ENCODE measurements at places on chromosomes 5 and 9.

DNA sequence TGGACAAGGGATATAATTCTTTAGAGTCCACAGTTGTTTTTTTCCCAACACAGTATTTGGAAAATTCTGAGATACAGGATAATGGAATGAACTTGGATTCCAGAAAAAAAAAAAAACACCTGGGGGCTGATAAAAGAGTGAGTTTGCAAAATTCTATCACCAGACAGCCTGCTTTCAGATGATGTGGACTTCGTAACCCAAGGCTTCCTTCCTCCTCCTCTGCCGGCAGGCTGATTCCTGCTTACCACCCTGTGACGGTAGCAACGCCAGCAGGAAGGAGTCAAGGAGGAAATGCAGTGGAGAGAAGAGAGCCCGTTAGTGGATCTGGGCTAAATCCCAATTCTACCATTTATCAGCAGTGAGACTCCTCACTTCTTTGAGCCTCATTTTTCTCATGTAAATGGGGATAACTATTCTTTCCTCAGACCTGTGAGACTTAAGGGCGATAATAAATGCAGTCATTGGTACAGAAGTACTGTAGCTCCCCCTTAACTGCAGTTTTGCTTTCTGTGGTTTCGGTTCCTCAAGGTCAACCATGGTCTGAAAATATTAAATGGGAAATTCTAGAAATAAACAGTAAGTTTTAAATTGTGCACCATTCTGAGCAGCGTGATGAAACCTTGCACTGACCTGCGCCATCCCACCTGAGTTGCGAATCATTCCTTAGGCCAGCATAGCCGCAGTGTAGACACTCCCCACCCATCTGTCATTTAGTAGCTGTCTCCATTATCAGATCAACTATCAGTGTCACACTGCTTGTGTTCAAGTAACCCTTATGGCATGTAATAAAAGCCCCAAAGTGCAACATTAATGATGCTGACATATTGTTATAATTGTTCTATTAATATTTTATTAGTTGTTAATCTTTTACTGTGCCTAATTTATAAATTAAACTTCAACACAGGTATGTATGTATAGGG lies 71.4 kb downstream of the DCP2 start:
- DNase-seq, result no peak

- DNase-seq, result no peak
These were observed 47.1 kb upstream of the PWWP2A start for GRCh38 chr5:160166069-160166972.

GRCh38 chr9:123996731-123997421 lies 14.7 kb upstream of the LHX2 start:
- no peak for DNase-seq

GRCh38 chr9:109064963-109065702 lies 51.8 kb upstream of the CTNNAL1 start:
- peak; percentile 13 for DNase-seq

- no peak for DNase-seq
These were observed 77.5 kb upstream of the PCA3 start for GRCh38 chr9:76686756-76687155.

- DNase-seq, result no peak
These were observed 284.9 kb upstream of the WWC1 start for GRCh38 chr5:168006456-168007130.

GRCh38 chr5:139482050-139482889 lies at the start of gene STING1:
Gene STING1 (minus strand): TSS chr5:139482758. CDS start chr5:139481704, 1,054 bp downstream.
- DNase-seq, result peak; percentile 84

DNA sequence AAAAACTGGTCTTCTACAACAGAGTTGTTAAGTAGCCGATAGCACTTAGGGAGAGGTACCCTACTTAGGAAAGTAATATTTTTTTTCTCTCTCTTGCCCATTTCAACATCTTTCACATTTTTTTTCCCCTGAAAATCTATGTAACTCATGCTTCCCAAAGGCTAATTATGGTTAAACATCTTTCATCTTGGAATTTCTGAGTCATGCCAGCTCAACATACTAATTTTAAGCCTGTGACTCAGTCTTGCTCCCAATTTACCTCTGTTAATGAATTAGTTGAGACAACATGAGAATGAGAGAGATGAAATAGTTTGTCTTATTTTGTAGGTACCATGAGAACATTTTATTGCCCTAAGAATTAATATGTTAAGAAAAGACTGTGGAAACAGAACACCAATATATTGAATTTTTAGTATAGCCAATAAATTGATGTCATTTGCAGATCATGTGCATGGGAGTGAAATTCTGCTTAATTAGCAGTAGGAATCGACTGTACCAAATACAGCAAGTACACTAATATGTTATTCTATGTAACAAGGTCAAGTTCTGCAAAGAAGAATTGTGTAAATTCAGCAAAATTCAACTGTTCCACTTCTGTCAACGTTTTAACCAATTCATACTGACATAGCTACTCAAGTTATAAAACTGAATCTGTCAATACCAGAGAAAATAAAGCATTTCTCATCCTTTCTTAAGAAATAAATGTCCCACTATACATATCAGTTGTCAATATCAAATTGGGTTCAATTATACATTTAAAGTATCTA lies 550.0 kb downstream of the PTPRD start:
- peak; percentile 17 for DNase-seq

GRCh38 chr9:103992938-103993579 lies 101.0 kb upstream of the SMC2 start:
- DNase-seq, result no peak

DNA sequence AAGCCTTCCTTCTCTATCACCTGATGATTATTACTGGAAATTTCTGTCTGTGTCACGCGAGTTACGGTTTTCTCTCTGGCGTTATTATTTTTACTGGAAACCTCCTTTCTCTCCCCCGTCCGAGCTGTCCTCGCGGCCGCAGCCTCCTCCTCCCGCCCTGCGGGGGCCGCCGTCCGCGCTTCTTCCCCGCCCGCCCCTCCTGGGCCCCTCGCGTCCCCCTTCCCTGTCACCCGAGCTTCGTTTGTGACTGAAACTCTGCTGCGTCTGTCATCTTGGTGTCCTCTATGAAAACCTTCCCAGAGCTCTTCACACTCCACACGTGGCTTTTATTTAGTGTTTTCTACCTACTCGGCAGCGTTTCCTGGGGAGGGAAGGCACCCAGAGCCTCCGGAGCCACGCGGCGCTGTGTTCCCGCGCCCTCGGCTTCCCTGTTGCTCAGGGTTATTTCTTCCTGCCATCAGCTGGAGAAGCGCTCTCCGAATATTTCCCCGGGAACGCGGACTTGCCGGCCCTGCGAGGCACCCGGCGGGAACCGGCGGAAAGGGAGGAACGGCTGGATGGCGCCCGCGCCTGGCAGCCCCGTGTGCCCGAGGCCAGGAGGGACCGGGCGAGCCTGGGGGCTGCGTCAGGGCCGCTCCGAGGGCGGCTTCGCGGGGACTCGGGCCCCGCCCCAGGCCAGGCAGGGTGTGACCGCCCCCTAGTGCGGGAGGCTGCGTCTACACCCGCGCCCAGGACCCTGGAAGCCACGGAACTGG lies 33.9 kb downstream of the TRIP13 start:
- DNase-seq, result no peak

DNA sequence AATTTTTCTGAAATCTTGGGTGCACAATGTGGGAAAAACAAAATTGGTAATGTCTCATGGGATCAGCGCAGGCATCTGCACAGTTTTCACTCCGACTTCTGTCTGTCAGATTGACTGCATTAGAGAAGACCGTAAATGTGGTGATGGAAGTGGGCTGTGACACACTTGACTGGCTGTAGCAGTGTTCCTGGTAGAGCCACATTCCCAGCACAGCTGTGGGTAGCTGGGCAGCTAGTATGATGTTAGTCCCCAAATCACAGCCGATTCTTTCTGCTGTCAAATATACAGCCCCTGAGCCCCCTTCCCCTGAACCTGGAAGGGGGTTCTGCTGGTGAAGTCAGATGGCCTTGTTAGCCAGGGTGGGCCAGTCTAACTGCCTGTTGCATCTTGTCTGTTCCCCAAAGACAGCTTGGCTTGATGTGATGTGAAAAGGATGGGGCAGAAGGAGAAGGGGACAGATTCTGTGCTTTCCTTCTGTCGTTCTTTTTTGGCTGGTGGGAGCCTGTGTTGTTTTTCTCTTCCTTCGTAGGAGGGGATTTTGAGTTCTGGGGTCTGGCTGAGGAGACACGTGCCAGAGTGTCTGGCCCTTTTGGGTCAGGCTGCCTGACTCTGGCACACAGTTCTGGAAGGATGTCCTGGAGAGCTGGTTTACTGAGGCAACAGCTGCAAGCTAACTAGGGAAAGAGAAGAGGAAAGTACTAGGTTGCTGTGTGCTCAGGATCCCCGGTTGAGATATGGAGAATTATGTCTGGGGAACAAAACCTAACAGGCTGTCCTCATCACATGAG lies 66.4 kb upstream of the SPRY4 start:
- no peak for DNase-seq

DNA sequence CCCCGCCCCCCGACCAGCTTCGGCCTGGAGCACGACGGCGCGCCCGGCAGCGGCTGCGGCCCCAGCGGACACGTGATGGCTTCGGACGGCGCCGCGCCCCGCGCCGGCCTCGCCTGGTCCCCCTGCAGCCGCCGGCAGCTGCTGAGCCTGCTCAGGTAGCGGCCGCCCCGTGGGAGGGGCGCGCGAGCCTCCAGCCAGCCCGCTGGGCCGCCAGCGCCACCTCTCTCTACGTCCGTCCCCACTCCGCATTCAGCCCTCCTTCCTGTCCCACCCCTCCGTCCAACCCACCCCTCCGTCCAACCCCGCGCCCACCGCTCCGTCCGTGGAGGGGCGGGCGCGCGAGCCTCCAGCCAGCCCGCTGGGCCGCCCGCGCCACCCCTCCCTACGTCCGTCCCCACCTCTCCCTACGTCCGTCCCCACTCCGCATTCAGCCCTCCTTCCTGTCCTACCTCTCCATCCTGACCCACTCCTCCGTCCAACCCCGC lies 6.5 kb downstream of the ADAMTS13 start:
- DNase-seq, result no peak

DNA sequence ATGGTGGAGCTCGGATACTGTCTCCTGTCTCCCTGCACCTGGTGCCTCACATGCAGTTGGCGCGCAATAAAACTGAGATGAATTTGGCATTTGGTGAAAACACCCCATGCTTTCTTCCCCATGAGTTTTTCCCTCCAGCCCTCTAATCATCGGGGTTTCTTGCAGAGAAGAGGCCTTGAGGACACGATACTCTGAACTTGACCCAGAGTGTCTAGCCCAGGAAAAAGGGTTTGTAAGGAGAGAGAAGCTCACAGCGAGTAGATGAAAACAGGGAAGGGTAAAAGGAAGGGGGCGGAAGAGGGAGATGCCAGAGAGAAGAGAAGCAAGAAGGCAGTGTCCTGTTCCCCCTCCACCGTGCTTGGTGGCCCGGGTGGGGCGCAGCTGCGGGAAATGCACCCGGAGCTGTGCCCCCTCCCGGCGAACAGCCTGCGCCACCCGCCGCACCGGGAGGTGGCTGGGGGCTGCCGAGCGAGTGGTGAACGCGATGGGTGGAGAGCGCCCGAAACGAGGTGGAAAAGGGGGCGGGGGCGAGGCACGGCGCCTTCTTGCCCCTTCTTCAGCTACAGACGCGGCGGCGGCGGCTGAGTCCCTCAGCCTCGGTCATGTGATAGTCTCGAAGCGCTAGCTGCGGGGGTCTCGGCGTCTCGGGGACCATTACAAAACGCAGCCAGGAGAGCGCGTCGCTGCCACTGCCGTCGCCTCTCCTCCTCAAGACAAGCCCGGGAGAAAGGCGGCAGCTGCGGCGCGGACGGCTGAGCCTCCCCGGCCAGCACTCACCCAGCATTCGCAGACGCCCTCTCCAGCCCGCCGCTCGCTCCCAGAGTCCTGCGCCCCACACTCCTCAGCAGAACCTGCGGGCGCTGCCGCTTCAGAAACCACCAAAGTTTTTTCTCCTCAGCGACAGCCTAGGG lies 1.1 kb upstream of the FOXB2 start:
- no peak for DNase-seq

DNA sequence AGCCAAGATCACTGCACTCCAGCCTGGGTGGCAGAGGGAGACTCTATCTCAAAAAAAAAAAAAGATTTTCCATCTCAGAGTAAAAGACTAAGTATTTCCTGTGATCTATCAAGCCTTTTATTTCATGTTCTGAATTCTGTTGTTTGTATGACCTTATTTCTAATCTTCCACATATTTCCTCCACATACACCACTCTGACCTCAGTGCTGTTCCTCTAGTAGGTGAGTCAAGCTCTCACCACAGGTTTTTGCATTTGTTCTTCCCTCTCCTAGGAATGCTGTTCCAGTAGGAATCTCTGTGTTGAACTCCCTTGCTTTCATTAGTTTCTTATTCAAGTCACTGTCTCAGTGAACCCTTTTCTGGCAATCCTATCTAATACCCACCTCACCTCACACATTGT lies 68.1 kb downstream of the INVS start:
- DNase-seq, result no peak

DNA sequence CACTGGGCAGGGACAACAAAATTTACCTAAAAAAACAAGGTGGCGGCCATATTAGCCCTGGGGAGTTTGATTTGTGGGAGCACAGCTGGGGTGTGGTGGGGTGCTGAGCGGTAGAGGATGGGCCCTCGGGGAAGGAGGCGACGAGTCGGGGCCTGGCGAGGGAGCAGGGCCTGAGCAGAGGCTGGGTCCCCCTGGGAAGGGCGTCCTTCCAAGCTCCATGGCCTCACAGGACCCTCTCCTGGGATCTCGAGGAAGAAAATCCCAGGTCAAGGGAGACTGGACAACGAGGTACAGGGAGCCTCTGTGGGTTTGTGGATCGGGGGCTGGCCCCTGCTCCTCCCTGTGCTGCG lies 165.5 kb downstream of the CACNA1B start:
- no peak for DNase-seq

DNA sequence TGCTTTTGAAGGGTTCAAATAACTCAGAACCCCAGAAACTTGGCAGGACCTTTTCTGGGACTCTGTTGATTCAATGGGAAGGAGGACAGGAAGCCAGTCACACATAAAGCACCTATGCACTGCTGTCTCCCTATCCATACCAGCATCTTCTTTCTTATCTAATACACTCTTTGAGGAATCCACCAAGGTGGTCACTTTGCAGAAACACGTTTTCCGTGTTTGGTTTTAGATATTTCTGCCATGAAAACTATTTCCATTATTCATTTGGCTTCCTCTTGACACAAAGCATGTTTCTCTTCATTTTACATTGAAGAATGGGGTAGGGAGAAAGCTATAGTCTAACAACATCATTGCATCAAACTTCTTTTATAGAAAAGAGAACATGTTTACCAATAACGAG lies 76.5 kb upstream of the NR3C1 start:
- DNase-seq, result no peak

DNA sequence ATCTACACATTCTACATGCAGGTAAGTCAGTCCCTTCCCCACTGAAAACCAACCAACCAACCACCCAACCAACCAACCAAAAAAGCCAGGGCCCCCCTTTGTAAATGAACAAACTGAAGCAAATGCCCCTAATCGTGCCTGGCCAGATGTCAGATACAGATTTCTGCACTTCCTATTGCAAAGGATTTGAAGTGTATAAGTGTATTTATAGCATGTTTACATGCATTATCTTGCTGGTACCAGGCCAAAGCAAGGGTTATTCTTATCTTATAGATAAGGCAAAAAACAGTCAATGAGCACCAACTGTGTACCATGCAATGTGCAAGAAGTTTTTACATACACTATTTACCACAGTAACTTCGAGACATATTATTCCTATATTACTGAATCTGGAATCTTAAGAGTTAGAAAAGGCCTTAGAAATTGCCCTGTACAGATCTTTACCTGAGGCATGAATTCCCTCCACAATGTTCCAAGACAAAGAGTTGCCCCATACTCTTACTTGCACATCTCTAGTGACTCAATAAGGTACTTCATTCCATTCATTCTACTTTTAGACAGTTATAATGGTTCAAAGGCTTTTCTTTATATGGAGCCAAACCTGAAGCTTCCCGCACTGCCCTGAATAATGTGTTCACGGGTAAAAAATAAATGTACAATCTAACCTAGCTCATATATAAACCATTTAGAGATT lies 51.7 kb upstream of the NR5A1 start:
- no peak for DNase-seq

GRCh38 chr9:80375477-80375876 lies 803.7 kb downstream of the TLE4 start:
- no peak for DNase-seq
